ENCODE measurements at places on chromosomes 7 and 10.

GRCh38 chr10:15485684-15486316 is 114.7 kb upstream of the FAM171A1 start:
- no peak for DNase-seq

DNA sequence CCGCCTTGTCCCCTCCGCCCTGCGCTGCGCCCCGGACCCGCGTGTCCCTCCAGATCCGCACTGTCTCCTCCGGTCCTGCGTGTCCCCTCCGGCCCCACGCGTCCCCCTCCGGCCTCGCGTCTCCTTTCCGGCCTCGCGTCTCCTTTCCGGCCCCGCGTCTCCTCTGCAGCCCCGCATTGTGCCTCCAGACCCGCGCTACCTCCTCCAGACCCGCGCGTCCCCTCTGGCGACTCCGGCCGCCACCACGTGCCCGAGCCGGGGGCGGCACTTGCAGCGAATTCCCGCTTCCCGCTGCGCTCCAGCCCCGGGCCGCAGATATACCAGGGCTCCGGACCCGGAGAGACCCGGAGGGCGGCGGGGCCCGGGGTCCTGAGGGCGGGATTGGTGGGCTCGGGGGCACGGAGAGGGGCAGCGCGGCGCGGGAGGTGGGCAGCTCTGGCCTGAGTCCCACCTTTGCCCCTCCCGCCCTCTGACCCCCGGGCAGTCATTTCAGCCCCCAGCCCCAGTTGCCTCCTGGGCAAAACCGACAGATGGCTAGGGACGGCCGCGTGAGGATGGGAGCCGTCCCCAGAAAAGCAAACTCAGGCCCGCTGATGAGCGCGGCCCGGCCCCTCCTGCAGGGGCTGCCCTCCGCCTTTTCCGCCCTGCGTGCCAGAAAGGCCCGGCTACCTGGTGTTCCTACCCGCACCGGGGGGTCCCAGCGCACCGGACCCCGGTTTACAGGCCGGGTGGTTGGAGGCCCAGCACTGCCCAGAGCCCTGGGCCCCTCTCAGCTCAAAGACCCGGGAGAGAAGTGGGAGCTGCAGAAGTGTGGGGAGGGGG is 56.5 kb downstream of the RBM17 start:
- no peak for DNase-seq

- DNase-seq = no peak
Observed at GRCh38 chr7:40221836-40222235, 87.0 kb downstream of the SUGCT start.

DNA sequence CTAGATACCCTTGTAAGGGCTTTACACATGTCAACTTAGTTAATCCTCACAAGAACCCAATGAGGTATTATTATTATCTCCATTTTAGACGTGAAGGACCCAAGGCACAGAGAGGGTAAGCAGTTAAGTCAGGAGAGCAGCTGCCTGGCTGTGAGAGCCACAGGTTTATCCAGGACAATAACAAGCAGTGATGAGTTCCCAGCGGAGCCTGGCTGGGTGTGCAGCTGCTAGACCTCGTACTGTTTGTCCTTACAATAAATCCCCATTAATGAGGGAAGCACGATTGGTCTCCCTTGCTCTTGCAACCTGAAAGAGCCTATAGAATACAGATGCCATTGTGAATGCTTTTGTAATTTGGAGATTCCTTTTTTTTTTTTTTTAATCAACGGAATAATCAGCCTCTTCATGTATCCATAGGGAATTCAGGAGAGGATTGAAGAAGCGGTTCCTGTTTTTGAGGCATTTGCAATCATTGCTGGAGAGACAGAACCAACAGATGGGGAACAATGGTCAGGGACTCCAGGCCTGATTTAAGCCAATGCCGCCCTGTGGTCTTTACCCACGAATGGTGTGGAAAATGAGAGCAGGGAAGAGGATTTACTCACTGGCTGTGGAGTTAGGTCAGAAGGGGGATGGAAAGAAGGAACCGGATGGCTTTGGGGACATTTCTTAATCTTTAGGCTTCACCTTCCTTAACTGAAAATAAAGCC is 12.3 kb upstream of the ASB4 start:
- DNase-seq = no peak

- no peak for DNase-seq
Observed at GRCh38 chr10:120473593-120473992, 16.6 kb downstream of the PLPP4 start.
